Renal cortex interstitium (tissue), 15 donors: ENCODE measurements at places on chromosomes 2 and 18. TPM values are rescaled to one million over a fixed set of nuclear protein-coding genes. Genes with fewer than 3 reads are reported as not detected.

DNA sequence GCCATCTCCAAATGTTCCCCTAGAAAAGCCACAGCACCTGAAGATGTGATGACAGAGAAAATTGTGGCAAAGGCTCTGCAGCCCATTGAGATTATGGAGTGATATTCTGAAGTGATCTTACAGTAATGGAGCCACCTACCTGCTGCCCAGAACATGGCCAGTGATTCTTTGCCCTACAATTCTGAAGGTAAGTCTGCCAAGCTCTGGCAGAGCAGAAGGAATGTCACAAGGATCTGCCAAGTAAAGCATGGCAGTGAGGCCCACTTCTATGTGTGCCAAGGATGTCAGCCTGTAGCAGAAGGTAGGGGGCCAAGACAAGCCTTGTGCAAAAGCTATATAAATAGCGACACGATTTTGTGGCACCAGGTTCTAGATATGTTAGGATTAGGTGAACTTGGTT is 155.1 kb downstream of the RND3 start:
- DNase-seq: no peak

Gene CABYR
- 5.9 TPM for polyA plus RNA-seq

- no peak for DNase-seq
Observed at GRCh38 chr18:75063196-75063595, 145.7 kb downstream of the PTGR3 start.

Gene POLR1B
- polyA plus RNA-seq: 28.8 TPM

GRCh38 chr2:120192280-120192679 is 30.9 kb downstream of the TMEM185B start:
- no peak for DNase-seq

- DNase-seq: no peak
Observed at GRCh38 chr2:184004289-184004947, 593.9 kb upstream of the ZNF804A start.

Gene PSMA8
- not detected for polyA plus RNA-seq

- no peak for DNase-seq
Observed at GRCh38 chr2:190791347-190791975, 89.2 kb upstream of the GLS start.

DNA sequence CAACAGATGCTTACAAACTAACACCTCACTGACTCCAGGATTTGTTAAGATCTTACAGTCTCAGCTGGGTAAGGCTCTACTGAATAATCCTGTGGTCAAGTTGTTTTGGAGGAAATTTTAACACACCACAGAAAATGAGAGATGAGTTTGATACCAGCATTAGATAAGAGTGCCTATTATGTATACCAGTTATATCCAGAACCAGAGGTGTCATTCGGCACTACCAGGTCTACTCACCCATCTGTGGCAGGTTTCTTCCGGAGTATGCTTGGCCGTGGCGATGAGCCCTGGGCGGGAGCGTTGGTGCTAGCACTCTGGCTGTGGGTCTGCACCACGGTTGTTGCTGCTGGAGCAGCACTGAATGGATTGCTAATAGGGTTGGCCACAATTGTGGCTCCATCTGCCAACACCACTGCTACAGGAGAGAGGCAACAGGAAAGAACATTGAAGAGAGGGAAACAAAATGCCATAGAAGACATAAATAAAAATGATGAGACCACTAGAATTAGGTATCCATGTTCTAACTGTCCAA is 41.2 kb downstream of the SAP130 start:
- no peak for DNase-seq

Gene CFC1
- polyA plus RNA-seq: not detected

DNA sequence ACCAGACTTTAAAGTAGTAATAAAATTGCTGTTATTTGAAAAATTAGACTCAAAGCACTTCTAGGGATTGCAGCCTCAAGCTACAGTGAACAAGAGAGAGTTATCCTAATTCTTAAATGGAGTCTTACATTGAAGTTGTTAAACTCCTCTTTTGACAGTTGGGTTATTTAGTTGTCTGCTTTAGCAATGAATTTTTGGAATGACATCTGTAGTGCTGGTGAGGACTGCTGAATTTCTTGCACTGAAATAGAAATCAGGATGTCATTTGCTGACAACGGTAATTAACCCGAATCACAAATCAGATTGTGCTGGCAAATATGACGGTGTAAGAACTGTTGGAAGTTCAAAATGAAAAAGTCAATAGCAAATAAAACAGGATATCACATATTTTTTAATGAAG is 78.0 kb upstream of the LYPD6B start:
- DNase-seq: no peak

DNA sequence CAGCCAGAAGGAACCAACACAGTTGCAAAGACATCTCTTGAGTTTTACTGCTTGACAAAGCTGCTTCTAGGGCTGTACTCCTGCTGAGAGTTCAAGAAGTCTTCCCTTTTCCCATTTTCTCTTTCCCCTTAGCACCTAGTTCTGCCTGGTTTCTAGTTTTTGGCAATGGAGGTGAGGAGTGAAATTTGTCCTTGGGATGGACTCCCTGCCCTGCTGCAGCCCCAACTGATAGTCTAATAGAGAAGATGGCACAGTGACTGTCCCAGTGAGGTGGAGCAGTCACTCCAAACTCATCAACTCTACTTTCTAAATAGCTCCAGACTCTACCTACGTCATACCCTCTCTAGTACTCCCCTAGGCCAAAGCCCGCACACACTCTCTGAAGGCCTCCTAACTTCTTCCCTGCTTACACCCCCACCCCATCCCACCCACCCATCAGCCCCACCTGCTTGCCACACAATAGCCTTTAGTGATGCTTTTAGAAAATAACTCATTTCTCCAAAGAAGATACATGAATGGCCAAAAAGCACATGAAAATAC is 164.4 kb downstream of the DDX1 start:
- DNase-seq: no peak

DNA sequence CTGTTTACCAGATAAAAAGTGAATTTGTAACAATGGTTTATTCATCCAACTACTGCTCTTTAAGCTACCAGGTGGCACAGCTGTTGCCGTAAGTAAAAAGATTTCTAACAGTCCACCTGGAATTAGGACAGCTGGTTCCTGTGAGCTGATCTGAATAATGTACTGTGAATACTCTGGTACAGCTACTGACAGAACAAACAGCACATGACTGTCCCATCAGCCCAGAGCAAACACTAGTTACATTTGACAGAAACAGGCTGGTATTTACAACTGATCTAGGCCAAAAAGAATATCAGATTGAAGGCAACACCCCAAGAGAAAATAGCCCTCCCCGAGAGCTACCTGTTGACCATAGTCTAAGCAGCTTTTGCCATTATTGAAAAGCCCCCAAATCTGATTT is 840.4 kb downstream of the CPS1 start:
- DNase-seq: no peak

DNA sequence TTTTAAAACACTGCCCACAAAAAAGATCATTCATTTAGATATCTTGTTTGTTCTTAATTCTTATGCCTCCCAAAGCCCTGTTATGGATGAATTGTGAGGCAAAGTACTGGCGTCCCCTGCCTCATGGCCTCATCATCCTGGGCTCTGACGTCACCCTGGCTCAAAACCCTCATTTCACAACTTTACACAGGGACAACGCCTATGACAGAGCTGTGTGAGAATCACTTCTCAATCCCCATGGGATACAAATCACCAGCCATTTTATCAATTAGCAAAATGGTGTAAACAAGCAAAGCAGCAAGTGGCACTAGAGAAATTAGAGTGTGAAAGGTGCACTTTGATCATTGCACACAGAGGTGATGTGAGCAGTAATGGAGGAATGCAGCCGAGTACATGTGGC is 16.6 kb downstream of the FHOD3 start:
- DNase-seq: no peak

Gene HMSD
- 0.52 TPM for polyA plus RNA-seq

DNA sequence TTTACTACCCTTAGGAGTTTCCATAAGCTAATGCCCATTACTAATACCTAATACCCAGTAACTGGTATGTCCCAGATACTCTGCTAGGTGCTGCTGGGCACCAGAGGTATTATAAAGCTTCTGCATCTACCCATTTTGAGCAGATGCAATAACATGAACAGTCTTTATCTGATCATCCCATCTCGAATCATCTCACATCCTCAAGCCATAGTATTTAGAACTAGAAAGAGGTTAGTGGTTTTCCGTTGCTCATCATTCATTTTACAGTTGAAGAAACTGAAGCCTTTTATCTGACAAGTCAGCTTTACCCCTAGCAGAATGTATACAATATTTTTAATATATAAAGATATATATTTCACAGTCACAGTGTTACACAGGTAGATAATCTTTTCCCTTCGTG is 99.1 kb upstream of the TCF4 start:
- DNase-seq: no peak

- DNase-seq: no peak
Observed at GRCh38 chr2:98457045-98457696, 12.5 kb downstream of the INPP4A start.

Gene CCDC74B
- polyA plus RNA-seq: 14.9 TPM

DNA sequence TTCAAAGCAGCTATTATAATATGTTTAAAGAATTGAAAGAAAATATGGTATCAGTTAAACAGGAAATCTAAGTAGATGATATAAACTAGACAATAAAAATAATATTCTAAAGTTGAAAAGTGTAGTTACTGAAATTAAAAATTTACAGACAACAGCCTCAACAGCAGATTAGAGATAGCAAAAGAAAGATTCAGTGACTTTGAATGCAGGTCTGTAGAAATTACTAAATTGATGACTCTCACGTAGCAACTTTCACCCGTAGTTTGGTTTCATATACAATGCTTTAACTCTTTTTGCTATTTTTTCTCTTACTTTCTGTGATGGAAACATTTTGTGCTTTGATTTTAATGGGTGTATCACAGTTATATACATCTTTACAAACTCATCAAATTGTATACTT is 44.8 kb downstream of the SPAST start:
- DNase-seq: no peak

Gene SLC5A7
- 0.54 TPM for polyA plus RNA-seq

DNA sequence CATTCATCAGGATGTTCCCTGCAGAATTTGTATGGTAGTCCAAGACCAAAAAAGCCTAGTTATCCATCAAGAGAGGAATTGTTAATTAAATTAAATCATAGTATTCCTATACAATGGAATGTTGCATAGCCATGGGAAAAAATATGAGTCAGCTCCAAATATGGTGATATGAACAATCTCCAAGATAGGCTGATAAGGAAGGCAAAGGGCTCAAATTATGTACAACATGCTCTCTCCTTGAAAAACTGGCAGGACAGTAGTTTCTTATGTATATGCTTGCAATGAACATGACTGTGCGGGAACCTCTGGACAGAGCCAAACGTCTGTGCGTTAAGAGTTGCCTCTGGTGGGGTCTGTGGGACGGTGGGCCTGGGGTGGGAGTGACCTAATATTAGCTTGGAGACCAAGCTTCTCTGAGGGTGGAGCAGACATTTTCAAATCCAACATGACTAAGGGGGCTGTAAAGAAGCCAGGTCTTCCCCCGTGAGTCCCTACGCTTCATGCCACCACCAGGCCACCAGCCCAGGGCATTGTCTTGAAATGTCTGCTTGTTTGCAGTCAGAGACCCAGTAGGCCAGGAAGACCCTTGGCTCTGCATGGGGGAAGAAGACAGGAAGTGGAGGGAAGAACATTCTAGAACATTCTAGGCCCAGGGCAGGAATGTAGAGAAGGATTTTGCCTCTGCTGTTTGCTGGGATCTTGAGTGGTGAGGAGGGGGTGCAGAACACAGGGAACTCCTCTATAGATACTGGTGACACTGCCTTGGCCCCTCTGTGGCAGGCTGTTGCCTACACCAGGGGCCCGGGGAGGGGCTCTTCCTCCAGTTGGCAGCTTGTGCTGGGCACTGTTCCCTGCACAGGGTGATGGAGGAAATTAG is 244.0 kb upstream of the HS6ST1 start:
- no peak for DNase-seq
